ENCODE measurements at places on chromosomes 4 and X.

- DNase-seq = no peak
These were observed 61.4 kb downstream of the KLHL4 start for GRCh38 chrX:87578978-87579377.

DNA sequence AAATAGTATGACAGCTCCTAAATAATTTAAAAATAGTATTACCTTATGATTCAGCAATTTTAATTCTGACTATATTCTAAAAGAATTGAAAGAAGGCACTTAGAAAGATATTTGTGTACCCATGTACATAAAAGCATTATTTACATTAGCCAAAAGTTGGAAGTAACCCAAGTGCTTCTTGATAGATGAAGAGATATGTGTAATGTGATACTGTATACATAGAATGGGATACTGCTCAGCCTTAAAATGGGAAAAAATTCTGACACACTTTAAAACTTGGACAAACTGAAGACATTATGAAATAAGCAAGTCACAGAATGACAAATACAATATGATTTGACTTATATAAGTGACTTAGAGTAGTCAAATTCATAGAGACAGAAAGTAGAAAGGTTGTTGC is 112.2 kb downstream of the IDS start:
- DNase-seq = no peak

GRCh38 chr4:172143605-172144314 is 330.6 kb downstream of the GALNTL6 start:
- DNase-seq = no peak

GRCh38 chrX:148380107-148380506 is 120.3 kb upstream of the AFF2 start:
- no peak for DNase-seq

GRCh38 chrX:30880058-30880457 is 9.0 kb downstream of the TAB3 start:
- no peak for DNase-seq

- DNase-seq = peak; percentile 46
These were observed 5.8 kb downstream of the LAS1L start for GRCh38 chrX:65528705-65529340.

DNA sequence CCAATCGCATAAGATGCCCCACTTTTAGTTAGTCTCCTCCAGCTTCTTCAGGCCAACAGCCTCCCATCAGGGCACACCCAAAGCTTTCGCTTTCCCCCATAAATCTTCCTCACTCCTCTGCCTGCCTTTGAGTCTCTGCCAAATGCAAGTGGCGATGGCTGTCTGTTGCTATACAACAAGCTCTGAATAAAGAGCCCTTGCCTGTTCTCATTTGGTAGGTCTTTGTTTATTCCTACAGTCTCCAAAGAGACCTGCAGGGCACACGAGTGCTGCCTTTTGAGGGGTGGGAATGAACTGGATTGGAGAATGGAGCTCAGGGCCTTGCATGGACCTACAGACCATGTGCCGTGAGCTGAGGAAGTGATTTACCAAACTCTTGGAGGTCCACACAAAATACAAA is 52.2 kb upstream of the SOD3 start:
- no peak for DNase-seq
